ENCODE measurements at places on chromosomes 3 and 15. TPM values are rescaled to one million over a fixed set of nuclear protein-coding genes. Genes with fewer than 3 reads are reported as not detected.

- DNase-seq, result no peak
These were observed 210.8 kb downstream of the RPLP1 start for GRCh38 chr15:69663441-69663840.

GRCh38 chr3:141763088-141763750, at the start of gene GRK7:
TSS of gene GRK7 (plus strand) at chr3:141763408. CDS start at chr3:141778285, 14,877 bp downstream.
- no peak for DNase-seq

DNA sequence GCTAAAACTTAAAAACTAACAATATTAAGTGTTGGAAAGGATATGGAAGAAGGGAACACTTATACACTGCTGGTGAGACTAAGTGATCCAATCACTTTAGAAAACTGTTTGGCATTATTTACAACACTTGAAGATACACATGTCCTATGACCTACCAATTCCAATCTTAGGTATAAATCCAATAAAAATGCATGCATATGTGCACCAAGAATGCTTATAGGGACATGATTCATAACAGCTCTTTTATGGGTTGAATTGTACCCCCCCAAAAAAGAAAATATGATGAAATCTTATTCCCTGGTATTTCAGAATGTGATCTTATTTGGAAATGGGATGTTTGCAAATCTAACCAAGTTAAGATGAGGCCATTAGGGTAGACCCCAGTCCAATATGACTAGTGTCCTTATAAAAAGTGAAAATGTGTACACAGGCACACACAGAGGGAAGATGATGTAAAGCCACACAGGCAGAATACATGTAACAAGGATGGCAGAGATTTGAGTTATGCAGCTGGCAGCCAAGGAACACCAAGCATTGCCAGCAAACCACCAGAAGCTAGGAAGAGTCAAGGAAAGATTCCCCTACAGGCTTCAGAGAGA, 15.3 kb downstream of the CCR8 start:
- no peak for DNase-seq

- DNase-seq, result no peak
These were observed 61.3 kb upstream of the PSMD6 start for GRCh38 chr3:64084640-64085039.

Gene SEMA5B
- polyA plus RNA-seq, result not detected

GRCh38 chr15:77915261-77915960, 162.1 kb downstream of the TBC1D2B start:
- no peak for DNase-seq

Gene SEMA3G
- polyA plus RNA-seq, result not detected

DNA sequence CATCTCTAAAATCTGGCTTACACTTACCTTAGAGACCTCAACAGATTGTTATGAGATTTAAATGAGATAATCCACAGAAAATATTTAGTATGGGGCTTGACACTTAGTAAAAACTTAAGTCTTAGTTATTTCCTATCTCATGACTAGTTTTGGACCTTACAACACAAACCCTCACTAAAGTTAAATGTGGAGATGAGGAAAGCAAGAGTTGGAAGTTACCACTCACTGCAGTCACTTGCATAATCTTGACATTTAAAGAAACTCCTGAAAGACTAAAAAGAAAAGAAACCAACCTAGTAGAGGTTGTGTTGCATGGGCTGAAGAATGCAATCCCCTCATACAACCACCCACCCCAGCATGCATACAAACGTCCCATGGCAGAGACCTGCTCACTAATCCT, 40.1 kb downstream of the ITGB5 start:
- DNase-seq, result no peak

DNA sequence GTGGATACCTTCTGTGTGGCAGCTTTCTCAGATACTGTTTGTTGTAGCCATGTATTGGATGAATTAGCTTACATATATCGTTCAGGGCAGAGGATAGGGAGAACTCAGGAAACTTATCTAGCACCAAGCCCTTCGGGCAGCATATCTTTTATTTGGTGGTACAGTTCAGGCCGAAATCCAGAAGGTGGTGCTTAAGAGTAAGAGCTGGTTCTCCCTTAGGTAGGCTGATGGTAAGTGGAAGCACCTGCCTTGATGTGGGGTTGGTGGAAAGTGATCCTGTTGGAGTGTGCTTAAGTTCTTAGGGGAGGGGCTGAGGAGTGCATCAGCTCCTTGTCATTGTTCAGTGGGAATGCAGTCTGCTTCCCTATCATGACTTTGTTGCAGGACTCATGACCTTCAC, 187.5 kb downstream of the DOCK3 start:
- no peak for DNase-seq

GRCh38 chr15:28885630-28886430, at the start of gene APBA2:
TSS of gene APBA2 (plus strand) at chr15:28885974. CDS start at chr15:29053885, 167,911 bp downstream.
- peak; percentile 63 for DNase-seq

DNA sequence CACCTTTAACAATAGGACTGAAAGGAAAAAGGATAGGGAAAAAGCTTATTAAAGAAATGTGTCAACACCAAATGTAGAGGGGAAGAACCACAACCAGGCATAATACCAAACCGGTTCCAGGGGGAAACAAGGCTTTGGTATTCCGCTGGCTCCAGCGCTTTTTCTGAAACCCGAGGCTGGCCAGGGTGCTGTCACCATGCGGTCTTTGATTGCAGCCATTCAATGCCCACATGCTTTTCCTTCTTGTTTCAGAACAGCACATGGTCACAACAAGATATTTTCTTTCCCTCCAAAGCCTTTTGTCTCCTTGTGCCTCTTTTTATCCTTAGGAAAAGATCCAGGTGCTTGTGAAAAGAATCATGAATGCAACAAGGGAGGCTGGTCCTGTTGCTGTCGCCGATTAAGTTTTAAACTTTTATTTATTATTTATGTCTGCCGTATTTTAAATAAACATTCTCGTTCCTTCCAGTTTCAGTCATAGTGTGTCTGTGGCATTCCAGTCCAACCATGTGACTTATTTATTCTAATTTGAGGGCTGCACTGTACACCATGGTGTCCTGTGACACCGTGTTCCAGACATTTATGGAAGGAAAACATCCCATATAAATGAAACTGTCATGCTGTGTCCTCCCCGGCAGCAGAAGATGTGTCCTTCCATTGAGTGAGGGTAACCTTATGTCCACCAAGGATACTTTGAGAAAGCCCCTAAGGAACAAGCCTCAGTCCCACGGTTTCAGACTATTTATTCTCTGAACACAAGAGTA, 41.1 kb downstream of the CCK start:
- no peak for DNase-seq

Gene FSIP1
- polyA plus RNA-seq, result 1.3 TPM

GRCh38 chr15:78312957-78313356, 13.5 kb upstream of the SKIC8 start:
- DNase-seq, result no peak

Gene UBE2E1
- 43.9 TPM for polyA plus RNA-seq

Gene MYH15
- polyA plus RNA-seq, result not detected

Gene REC114
- not detected for polyA plus RNA-seq

Gene SKOR1
- polyA plus RNA-seq, result 0.08 TPM

DNA sequence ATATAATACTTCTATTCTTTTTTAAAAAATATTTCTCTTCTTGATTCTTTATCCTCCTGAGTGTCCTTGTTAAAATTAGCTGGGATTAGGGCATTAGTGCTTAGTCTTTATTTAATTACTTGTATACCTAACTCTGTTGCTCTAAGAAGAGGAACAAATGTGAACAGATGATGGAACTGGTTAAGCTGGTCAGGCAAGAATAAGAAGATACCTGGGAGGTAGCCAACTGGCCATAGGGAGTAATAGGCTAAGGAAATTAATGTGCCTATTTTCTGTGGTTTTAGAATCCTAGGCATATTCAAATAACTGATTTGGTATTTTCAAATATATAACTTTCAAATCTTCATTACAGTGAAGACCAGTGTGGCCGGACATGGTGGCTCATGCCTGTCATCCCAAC, 54.4 kb downstream of the EIF3J start:
- DNase-seq, result no peak

DNA sequence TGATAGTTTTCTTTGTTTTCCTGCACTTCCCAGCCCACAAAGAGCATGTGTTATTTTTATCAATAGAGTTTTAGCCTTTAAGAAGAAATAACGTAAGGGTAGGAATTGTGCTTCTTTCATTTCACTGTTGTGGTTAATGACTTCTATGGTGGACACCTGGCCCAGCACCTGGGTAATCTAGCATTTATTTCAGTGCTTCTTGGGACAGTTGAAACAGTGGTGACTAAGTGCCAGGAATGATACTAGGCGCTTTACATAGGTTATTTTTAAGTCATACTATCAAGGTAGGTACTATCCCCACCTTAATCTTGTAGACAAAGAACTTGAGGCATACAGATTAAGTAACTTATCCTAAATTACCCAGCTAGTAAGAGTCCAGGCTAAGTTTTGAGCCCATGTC, 243.8 kb downstream of the SOX2 start:
- DNase-seq, result no peak

Gene CLSTN2
- polyA plus RNA-seq, result not detected

DNA sequence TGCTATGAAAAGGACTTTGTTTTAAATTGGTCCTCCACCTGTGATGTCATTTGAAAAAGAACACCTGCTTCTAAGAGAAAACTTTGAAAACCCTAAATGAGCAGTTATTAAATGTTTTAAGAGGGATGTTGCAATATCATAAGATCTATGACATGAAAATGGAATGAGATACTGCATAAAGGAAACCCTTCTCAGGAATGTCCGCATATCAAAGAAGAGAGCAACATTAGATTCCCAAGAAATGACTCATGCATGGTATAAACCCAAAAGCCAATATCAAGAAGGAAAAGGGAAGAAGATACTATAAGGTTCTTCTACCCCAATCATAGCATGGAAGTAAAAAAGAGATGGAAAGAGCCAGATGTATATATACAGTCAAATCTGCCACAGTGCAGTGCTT, 627.5 kb upstream of the LMCD1 start:
- DNase-seq, result no peak

Gene AQP9
- polyA plus RNA-seq, result not detected

GRCh38 chr15:101451846-101452245, 37.7 kb downstream of the PCSK6 start:
- no peak for DNase-seq

GRCh38 chr3:160564949-160565441, 376 bp downstream of the KPNA4 start:
- no peak for DNase-seq

Gene SMAD6
- not detected for polyA plus RNA-seq

DNA sequence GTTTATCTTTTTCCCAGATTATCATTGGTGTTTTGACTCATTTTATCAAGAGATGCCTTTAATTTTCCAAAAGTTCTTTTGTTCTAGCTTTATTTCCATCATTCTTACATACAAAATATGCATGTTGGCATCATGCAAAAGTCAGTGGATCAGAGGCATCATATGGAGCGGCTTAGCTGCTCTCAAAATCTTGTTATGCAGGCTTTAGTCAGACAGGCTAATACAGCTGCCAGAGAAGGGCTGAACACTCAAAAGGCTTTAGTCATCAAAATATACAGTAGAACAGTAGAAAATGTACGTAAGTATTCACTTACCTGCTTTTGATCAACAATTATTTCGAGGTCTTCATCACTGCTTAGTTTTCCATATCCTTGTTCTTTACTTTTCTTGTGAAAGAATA, 65.5 kb downstream of the PEX5L start:
- DNase-seq, result no peak

Gene KBTBD8
- polyA plus RNA-seq, result 2.8 TPM

Gene SIDT1
- 33.2 TPM for polyA plus RNA-seq

DNA sequence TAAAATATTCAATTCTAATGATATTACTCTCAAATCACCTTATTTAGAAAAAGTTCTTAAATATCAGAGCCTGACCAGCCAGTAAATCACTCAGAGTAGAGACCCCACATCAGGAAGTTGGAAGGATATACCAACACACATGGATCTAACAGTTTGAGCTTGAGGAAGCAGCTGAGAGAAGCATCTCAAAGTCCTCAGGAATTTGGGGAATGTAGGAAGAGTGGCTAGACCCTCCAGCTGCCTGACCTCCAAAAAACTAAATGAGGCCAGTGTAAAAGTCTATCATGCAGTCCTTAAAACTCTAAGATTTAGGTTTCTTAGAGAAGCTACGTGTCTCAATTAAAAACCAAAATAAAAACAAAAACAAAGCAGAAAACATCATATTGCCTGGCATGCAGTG, 55.4 kb downstream of the SETD2 start:
- no peak for DNase-seq

DNA sequence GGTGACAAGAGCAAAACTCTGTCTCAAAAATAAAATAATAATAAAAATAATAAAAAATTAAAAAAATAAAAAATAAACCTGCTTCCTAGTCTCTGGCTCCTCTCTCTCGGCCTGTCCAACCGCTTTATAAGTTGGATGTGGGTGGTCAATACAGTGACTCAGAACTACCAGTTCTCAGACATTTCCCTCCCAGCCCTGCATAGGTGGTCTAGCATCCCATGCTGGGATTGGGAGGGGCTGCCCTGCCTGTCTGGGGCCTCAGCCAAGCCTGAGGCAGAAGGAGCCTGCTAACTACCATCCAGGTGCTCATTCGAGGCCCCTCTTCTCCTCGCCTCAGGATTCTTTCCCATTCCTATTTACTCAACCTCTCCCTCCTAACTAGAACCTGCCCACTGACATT, 33.3 kb upstream of the BLM start:
- DNase-seq, result no peak
